Fibroblast of gingiva (primary cell): ENCODE measurements at places on chromosomes 7 and 10.
A peak's percentile ranks its signal among the peaks of the same experiment; 100 is the strongest.

DNA sequence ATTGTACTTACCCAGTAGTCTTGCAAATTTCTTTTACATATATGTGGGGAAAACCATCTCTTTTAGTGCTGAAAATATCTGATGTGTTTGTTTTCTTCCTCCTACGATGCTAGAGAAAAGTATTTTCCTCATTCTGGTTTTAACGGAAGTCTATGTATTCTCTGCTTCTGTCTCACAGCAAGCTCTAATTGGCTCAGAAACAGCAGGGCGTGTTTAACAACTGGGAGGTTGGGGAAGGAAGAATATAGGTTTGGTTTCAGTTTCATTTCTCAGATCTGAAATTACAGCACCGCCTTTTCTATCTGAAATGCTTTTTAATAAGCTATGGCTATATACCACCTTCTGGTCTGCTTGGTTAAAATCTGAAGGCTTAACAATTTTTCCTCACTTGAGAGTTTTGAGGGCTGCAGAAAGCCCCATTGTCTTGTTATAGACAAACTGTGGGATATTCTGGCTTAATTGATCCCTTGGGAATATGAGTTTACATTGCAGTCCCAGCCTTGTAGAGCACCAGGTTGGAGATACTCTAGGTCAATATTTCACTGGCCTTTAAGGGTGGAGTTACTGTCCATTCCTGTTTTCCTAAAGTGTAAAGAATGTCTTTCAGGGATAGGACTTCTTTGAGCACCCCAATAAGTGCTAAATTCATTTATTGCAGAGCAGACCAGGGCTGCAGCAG, at the start of gene SAMD9:
Gene SAMD9, minus strand, starts transcription at position 128 of the 679 bp plus-strand sequence. CDS start 11,882 bp downstream, outside the sequence.
- DNase-seq, result peak; percentile 82

DNA sequence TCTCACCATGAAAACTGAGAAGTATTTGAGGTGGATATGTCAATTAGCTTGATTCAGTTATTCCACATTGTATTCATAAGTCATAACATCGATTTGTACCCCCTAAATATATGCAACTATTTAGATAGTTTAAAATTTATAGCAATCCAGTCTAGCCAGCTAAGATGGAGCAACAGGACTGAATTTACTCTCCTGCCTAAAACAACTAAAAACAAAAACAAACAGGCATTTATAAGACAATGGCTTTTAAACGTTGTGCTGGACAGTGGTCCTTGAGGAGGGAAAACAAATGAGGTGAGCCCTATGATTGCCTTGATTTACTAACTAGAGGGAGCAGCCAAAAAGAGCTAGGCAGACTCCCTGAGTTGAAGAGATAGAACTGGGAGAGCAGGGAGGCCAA, 814 bp upstream of the GPAM start:
- DNase-seq, result no peak

- no peak for DNase-seq
Observed at GRCh38 chr7:30989824-30990672, 26.3 kb downstream of the GHRHR start.

DNA sequence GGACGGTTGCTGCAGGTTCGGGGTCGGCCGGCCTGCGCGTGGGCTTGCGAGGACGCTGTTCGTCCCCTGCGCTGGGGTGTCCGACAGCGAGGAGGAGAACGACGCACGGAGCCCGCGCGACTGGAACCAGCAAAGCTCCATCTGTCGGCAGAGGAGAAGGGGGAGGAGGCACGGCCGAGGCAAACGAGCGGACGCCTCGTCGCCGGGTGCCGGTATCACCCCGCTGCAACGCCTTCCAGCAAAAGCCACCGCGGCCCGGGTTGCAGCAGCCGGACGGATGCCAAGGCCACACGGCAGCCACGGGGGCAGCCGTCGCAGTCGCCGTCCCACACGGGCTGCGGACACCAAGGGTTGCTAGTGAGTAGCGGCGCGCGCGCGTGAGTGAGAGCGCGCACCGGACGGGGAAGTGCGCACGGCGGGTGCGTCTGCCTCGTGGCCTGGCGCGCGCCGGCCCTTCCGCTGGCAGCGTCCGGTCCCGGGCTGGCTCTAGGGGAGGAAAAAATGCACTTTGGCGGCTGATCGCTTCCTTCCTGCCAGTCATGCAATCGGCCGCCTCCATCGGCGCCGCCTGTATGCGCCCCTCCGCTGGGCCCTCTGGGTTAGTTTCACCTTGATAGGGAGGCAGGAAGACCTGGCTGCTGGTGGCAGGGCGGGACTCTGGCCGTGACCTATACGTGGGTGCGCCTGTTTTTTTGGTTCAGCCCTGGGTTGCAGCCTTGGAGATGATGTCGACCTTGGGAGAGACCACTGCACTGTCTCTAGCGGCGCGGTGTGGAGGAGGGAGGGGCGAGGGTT, 434 bp downstream of the STAMBPL1 start:
- DNase-seq, result peak; percentile 86

GRCh38 chr10:114166043-114166442, 8.0 kb downstream of the CCDC186 start:
- no peak for DNase-seq

DNA sequence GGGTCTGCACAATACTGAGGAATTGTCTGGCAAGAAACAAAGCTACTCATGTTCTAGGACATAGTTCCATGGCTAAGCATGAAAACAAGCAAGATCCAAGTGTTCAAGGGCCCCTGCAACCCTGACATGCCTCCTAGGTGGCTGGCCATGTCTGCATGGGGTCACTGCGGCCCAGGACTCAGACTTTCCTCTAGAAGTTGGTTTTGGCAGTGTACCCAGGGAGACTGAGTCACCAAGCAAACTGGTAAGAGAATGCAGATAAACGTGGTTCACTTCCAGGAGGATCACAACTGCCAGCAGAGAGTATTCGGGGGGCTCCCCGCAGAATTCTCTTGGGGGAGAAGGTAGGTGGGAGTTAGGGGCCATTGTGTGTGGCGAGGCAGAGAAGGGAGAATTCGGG, 7.4 kb upstream of the PFKFB3 start:
- DNase-seq, result peak; percentile 53

DNA sequence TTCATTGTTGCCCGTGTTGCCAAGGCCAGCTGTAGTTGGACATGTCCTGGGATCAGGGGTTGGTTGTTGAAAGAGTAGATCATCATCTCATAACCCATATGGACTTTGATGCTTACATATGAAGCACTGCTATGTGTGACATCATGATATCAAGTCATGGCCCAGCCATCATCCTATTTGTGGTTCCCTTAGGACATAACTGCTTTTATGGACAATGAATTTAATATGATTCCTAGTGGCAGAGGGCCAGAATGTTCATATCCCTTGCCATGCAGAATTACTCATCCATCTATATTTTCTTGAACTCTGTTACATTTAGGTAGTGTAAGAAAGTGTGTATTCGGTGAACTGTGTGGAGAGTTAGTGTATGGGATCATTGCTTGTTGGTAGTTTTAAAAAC, 343.9 kb upstream of the LRGUK start:
- peak; percentile 9 for DNase-seq

DNA sequence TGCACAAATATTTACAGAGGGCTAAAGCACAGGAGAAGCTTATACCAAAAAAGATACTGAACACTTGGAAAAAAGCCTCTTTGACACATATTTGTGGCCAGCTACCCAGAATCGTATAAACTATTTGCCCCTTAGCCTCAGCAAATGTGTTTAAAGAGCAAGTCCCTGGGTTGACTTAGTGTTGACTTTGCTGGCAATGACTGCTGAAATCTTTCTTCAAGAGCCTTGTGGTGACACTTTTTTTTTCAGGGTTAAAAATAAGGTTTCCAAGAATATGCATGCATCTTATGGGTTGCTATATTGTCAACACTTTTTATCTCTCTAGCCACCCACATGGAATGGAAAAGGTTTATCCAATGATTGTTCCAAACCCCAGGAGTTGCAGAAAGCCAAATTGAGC, 14.9 kb upstream of the PLEKHS1 start:
- DNase-seq, result peak; percentile 48

GRCh38 chr10:100980311-100980710, 7.0 kb downstream of the MRPL43 start:
- no peak for DNase-seq

DNA sequence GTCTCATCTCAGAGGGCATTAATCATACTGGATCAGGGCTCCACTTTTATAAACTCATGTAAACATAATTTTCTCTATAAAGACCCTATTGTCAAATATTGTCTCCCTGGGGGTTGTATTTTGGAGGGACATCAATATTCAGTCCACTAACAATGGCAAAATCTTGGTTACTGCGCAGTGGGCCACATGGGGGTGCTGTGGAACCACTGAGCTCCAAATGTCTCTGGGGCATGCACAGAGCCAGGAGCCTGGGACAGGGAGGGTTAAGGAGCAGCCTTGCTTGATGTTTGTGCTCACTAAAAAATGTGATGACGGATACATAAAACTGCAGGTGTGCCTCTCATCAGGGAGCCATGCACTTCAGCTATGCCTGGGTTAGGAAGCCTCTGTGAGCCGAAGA, 62.1 kb upstream of the PRSS58 start:
- no peak for DNase-seq

GRCh38 chr10:16360425-16360824, 76.4 kb upstream of the PTER start:
- DNase-seq, result no peak

DNA sequence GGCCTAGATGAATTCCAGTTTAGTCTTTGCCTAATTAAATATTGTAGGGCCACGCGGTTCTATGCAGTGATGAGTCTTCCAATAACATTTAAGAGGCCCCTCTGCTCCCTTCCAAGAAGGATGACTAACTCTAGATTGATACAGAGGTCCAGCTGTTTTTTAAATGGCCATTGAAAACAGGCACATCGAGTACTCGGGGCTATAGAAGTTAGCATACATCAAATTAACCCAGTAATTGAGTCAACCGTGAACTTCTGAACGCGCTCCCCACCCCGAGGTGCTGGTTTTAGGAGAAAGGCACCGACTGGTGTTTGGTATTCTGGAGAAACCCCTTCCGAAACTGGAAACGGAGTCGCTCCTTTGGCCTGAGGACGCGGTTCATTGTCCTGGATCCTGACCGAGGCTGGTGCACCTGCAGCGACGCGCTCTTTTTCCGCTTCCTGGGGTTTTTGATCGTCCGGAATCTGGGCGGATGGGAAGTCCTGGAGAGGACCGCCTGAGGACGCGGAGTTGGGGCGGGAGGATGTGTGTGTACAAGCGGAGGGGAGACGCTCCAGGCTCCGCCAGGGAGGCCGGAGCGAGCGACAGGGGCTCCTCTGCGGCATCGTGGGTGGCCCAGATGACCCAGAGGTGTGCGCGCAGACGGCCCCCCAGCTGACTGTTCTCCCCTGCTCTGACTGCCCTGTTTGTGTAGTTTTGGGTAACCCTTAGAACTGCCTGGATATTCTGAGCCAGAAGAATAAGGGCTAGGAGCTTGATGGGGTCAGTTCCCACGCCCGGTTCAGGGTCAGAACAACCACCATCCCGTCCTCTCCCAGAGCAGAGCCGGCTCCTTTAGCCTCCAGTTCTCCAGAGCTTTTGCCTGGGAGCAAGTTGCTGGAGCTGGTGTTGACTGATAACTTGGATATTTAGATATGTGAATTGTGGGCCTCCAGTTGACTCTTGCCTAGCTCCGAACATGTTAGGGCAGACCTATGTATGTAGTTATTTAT, 711 bp downstream of the FAM221A start:
- peak; percentile 23 for DNase-seq

DNA sequence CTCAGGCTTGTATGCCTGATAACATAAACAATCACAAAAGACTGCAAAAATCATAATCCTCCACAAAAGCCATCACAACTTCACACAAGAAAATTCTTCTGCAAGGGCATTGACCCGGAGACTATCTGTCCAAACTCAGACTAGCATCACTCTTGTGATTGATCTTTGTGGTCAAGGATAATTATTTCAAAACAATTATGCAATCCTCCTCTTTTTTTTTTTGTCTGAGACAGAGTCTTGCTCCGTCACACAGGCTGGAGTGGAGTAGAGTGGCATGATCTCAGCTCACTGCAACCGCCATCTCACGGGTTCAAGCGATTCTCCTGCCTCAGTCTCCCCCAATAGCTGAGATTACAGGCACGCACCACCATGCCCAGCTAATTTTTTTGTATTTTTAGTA, 22.2 kb downstream of the CDNF start:
- no peak for DNase-seq

DNA sequence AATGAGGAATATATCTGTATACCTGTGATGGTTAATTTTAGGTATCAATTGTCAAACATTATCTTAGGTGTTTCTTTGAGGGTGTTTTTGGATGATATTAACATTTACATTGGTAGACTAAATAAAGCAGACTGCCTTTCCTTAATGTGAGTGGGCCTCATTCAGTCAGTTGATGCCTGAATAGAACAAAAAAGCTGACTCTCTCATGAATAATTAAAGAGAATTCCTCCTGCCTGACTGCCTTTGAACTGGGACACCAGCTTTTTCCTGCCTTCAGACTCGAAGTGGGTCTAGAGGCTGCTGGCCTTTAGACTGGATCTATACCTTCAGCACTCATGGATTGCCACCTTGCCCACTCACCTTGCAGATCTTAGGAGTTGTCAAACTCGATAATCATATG, 117.9 kb upstream of the TMEM168 start:
- DNase-seq, result no peak

GRCh38 chr10:75042292-75042974, 69.0 kb upstream of the SAMD8 start:
- peak; percentile 75 for DNase-seq

DNA sequence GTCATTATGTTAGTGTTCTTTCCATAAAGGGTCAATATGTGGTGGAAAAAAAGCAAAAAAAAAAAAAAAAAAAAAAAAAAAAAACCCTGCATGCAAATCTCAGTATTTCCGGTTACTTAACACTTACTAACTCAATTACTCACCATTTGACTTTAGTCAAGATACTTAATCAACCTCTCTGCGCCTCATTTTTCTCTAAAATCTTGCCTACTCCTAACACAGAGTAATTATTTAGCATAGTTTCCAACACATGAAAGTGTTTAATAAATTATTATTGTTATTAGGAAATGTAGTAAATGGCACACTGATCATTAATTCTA, 27.8 kb downstream of the PPP1R3A start:
- no peak for DNase-seq

DNA sequence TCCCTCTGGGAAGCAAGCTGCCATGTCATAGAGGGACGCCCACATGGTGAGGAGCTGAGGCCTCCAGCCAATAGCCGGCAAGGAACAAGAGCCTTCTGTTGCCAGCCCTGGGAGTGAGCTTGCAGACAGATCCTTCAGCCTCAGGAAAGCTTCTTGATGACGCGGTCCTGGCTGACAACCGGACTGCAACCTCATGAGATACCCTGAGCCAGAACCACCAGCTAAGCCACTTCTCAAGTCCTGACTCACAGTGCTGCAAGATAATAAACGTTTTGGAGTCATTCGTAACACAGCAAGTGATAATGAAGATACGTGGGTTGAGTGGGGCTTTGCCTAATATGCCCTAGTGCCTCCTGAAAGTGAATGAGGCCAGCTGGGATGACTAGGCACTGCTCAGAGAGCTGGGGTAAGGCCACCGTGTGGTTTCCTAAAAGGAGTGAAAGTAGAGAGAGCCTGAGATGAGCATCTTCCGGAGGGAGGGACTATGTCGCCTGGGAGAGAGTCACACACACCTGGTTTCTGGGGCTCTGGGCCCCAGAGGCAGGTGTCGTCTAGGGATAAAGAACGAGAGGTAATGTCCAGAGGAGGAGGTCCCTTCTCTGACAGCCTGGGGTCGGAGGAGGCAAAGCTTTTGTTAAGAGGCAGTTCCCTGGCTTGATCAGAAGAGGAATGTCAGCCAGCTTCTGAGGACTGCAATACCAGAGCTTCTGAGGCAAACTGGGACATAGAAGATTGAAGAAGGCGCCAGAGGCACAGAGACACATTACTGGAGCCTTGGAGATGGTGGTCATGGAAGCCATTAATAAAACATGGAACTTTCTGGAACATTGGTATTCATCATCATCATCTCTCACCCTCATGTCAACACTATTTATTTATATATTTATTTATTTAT, 53.6 kb downstream of the PYROXD2 start:
- peak; percentile 98 for DNase-seq
